ENCODE measurements at places on chromosomes 6 and 20.

- no peak for DNase-seq
These were observed 96.9 kb downstream of the NOL4L start for GRCh38 chr20:32488066-32488838.

DNA sequence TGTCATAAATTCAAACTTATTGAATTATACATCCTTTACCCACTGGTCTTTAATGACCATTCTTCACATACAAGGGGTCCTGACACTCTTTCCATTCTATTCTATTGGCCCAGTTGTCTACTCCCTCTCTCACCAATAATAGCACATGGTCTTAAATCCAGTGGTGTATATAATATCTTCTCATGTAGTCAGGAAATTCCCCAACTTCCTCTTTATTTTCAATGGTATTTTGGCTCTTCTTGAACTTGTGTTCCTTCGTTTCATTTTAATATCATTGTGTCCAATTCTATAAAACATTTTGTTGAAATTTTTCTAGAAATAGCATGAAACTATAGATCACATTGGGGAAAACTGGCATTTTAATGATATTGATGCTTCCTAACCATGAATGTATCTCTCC is 36.8 kb downstream of the PSMB9 start:
- no peak for DNase-seq

DNA sequence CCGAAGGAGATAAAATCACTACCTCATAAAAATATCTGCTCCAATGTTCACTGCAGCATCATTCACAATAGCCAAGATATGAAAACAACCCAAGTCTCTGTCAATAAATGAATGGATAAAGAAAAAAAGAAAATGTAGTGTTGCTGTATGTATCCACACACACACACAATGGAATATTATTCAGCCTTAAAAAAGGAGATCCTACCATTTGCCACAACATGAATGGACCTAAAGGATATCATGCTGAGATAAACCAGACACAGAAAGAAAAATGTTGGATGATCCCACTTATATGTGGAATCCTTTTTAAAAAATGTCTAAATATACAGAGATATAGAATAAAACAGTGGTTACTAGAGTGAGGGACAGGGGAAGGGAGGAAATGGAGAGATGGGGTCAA is 192.2 kb upstream of the TAB2 start:
- no peak for DNase-seq

- DNase-seq, result no peak
These were observed 18.7 kb upstream of the PXDC1 start for GRCh38 chr6:3770023-3770720.

DNA sequence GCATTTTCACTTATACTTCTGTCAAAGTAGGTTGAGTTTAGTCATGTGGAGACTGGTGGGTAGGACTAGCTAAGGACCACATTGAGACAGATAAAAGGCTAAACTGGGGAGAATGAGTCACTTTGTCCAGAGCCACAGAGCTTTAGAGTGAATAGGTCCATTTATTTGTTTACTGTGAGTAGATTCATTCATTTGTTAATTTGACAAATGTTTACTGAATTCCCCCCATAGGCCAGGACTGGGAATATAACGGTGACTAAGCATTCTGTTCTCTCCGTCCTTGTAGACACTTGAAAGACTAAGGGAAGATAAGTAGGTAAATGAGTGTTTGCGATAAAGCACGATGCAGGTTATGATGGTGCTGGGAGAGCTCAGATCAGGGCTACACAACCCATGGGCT is 699.7 kb upstream of the ID4 start:
- no peak for DNase-seq

DNA sequence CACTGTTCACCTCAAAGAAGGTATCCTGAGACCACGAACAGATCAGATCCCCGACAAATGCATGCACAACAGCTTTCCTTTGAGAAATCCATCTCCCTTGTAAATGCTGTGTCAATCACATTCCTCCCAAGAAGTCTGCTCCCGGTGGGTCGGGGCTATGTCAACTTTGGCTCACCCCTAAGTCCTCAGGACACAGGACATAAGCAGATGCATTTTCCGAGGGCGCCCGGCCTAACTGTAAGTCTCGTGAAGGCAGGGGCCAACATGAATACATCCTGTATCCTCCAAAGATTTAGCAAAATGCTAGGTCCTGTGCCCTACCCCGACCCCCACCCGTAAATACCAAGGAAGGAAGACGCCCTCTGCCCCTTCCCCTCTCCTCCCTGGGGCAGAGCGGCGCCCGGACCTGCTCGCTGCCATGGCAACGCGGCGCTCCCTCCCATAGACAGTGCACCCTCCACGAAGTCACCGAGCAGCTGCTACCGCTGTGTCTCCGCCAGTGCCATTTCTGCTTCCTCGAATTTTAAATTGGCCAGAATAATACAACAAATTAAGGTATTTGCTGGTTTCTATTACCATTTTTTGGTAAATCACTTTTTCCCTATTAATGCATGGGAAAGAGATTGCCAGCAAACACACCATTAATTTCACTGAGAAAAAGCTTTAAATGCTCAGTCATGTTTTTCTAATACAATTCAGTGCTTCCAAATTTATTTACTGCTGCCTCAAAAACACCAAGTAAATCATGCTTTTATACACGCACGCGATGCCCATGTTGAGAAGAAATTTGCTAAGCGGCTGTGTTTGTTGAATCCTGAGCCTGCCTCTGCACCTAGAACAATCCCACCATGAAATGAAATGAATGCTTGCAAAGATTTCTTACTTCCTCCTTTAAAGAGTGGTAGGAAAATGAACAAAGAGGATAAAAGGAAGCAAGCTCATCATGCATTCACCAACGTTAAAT is 100.6 kb downstream of the PCSK2 start:
- DNase-seq, result no peak

DNA sequence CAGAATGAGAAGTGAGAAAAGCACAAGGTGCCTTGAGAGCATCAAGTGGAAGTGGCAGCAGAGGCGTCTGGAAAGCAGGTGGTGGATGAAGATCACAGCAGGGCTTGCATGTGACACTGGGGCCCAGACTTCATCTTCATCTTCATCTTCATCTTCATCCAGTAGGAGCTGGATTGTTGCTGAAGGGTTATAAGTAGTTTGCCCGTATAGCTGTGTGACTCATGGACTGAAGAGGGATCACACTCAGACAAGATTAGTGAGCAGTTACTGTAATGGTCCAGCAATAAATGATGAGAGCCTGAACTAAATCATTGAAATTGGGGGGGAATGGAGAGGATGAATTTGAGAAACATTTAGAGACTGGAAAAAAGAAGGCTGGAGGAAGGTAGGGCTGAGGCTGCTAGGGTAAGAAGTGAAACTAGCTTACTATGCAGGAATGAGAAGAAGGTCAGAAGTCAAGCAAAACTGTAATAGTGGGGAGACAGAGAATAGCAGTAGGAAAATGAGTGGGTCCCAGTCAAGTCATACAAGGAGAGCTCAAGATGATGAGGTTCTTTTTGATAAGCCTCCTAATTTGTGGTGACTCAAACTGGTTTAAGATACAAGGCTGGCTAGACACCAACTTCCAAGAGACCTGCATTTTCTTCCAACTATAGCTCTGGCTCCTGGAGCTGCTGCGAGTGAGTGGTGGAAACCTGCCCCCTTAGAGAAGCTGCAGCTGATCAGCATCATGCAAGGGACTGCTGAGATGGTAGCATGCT is 92.3 kb upstream of the BEND6 start:
- no peak for DNase-seq
